ENCODE measurements at places on chromosomes 4 and X.

GRCh38 chr4:82043081-82043808 lies 330.5 kb downstream of the HNRNPD start:
- DNase-seq: no peak

- no peak for DNase-seq
Measured at GRCh38 chr4:53767482-53767881, 176.2 kb upstream of the LNX1 start.

DNA sequence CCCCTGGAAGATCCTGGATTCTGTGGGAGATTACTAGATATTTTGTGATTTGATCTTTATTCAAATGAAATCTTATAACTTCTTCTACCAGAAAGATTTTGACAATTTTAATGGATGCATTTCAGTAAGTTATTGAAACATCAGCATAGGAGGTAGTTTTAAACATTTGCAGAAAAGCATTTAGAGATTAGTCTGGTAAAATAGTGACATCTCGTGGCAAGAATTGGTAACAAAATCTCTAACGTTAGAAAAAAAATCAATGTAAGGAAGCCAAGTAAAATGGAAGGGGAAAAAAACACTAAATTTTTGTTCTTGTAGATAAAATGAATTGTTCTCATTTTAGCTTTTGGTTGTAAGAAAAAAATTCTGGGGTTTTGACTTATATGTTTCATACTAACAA lies 73.3 kb downstream of the TASL start:
- no peak for DNase-seq

DNA sequence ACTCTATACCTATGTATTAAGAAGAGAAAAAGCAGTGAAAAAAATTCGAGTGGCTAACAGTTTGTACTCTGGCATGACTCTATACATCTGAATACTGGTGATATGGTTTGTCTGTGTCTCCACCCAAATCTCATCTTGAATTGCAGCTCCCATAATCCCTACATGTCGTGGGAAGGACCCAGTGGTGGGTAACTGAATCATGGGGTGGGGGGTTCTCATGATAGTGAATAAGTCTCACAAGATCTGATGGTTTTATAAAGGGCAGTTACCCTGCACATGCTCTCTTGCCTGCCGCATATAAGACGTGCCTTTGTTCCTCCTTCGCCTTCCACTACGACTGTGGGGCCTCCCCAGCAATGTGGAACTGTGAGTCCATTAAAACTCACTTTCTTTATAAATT lies 70.4 kb downstream of the LRBA start:
- DNase-seq: no peak

- DNase-seq: no peak
Measured at GRCh38 chr4:187499956-187500355, 495.6 kb upstream of the ZFP42 start.

DNA sequence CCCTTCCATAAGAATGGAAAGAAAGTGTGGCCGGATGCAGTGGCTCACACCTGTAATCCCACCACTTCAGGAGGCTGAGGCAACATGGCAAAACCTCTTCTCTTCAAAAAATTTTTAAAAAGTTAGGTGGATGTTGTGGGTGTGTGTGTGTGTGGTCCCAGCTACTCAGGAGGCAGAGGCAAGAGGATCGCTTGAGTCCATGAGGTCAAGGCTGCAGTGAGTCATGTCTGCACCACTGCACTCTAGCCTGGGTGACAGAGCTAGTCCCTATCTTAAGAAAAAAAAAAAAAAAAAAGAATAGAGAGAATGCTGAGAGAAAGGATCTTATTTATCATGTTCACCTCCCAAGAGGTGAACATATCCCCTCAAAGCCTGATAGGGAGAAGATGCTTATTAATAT lies 492.1 kb upstream of the SMIM31 start:
- no peak for DNase-seq

GRCh38 chr4:115119804-115120352 lies 6.5 kb upstream of the NDST4 start:
- DNase-seq: no peak

- DNase-seq: no peak
Measured at GRCh38 chr4:3233391-3234071, 15.4 kb upstream of the MSANTD1 start.

DNA sequence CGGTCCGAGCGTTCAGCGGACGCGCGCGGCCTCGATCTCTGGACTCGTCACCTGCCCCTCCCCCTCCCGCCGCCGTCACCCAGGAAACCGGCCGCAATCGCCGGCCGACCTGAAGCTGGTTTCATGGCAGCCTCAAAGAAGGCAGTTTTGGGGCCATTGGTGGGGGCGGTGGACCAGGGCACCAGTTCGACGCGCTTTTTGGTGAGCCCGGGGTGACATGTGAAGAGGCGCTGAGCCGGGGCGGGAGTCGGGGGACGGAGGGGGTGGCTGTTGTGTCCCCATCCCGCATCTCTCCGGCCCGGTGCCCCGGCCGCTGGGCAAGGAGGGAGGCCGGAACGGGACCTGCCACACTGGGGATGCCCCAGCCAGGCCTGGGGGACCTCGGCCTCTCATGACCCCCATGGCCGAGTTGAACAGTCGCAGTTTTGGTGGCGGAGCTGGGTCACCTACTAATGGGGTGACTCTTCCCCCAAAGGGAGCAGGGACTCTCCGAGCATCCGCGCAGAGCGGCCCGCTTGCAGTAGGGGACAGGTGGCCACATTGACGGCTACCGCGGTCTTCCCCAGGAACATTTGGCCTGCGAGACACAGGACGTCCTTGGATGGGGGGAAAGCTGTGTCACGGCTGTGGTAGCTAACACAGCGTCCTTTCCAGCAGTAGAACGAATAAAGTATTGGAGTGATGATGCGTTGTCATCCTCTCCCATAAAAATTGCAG lies at the start of gene GK:
Gene GK, plus strand, starts transcription at position 9 of the 717 bp plus-strand sequence. Its CDS starts 115 bp downstream, at position 124.
- DNase-seq: no peak

DNA sequence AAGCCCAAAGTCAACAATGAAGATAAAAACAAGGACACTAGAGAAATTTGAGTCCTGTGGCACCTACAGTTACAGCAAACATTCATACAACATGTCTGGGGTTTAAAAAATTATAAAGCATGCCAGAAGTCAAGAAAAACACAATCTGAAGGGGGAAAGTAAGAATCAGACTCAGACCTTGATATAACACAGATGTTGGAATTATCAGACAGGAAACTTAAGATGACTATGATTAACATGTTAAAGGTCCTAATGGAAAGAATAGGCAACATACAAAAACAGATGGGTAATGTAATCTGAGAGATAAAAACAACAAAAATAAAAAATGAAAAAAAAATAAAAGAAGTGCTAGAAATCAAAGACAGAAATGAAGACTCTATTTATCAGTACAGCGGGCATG lies 446.5 kb downstream of the SPRY1 start:
- no peak for DNase-seq

GRCh38 chr4:135670548-135670947 lies 1469.0 kb upstream of the PABPC4L start:
- no peak for DNase-seq

- no peak for DNase-seq
Measured at GRCh38 chrX:112935029-112935428, 94.4 kb upstream of the AMOT start.

Data from activated T-cell treated with anti-CD3 and anti-CD28 coated beads, Interleukin-2, amount 50 U/mL, for 72 hours (primary cell).